ENCODE measurements at places on chromosomes 5 and 9.

- no peak for DNase-seq
Measured at GRCh38 chr9:14366076-14366475, 52.1 kb upstream of the NFIB start.

- DNase-seq: no peak
Measured at GRCh38 chr5:119078861-119079260, 8.0 kb downstream of the DMXL1 start.

DNA sequence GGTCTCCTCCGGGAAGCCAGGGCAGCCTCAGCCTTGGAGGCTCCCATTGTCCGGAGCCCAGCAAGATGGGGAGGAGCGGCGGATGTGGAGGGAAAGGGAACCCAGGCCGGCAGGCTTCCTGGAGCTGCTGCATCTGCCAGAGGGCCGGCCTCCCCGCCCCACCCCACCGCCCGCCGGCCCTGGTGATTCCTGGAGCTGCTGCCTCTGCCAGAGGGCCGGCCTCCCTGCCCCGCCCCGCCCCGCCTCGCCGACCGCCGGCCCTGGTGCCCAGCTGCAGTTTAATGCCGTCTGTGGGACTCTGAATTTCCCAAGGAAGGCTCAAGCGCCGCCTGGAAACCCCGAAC is 31.6 kb downstream of the EXD3 start:
- DNase-seq: no peak

DNA sequence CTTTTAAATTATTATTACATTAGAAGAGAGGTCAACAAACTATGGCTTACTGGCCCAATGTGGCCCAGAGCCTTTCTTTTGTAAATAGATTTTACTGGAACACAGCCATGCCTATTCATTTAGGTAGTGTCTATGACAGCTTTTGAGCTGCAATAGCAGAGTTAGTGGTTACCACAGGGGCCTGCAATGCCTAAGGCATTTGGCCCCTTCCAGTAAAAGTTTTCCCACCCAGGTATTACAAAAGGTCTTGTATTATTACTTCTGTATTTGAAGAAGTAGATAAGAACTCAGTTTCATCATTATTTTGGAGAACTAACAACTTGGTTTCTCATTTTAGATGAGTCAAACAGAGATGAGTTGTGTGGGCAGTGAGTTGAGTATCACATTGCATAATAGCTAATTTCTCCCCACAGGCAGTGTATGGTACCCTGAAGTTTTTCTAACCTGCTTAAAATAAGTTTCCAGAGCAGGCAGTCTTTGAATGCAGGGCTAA is 9.5 kb downstream of the MTRR start:
- no peak for DNase-seq

GRCh38 chr5:1007221-1007680 is 1.4 kb upstream of the NKD2 start:
- DNase-seq: no peak

GRCh38 chr9:4193391-4193790 is 106.5 kb downstream of the GLIS3 start:
- no peak for DNase-seq

- no peak for DNase-seq
Measured at GRCh38 chr9:37943345-37944265, 39.7 kb upstream of the SLC25A51 start.

DNA sequence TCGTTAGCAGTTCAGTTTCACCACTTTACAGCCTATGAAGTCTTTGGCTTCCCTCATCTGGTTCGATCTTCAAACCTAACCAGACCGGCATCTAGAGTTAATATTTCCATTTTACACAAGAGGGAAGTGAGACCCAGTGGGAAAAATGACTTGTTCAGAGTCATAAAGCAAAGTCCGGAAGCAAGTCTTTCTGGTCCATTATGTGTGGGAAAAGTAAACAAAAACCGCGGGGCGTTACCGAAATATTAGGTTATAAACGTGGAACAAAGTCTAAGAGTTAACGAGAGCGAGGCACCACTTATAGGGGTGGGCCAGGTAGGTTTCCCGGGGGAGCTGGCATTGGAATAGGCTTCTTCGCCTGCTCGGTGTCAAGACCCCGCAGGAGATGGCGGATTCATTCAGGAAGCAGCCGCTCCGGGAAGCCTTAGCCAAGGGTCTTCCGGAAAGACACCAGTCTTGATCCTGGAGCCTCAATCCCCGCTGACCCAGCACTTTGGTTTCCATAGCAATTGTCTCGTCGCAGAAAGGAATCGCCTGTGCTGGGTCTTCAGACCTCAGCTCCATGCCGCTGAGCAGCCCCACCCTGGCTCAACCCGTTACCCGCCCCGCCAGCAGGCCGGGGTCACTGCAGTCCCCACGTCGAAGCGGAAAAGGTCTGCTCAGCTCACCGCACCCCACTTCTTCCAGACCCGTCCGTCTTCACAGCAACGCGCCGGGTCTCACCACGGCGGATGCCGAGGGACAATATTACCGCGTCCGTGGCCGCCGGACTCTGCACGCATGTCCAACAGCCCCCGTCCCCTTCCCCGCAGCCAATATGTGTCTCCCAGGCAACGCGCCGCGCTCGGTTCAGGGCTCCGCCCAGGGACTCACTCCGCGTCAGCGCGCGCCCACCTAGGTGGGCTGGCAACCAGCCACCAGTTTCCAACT is at the start of gene C5orf52:
TSS of gene C5orf52 (plus strand) at position 872 of the 930 bp plus-strand sequence. CDS start 82 bp downstream, outside the sequence.
- DNase-seq: no peak

- no peak for DNase-seq
Measured at GRCh38 chr9:107046692-107047091, 183.7 kb downstream of the ZNF462 start.

DNA sequence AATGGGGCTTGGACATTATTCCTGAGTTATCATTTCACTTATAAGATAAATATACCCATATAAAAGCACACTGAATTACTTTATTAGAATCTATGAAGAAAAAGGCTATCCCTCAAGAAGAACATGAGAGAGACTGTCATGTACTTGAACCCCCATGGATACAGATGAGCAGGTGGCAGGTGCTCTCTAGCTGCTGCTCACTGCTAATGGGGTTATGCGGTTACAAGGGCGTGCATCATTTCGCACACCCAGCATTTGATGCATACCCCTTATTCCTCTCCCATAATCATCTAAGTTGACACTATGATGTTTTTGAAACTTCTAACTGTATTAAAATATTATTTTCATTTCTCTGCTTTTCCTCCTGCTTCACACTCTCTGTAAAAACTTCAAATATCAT is 16.4 kb downstream of the ITK start:
- no peak for DNase-seq

- no peak for DNase-seq
Measured at GRCh38 chr9:117169089-117169621, 245.7 kb downstream of the ASTN2 start.

DNA sequence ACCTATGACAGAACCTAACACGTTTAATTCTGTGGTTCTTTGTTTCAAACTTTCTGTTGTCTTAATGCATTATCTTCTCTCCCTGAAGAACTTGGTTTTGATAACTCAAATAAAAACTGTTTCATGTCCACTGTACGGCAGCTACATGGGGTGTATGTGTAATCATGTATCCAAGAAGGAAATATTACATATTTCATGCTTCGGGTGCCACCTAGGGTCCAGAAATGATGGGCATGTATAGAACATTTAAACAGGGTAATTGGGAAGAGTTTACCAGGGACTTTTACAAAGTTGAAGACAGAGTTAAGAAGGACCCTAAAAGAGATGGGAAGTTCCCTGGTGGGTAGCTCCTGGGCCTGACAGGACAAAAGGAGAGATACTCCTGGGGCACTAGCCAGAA is 291.3 kb downstream of the FBXL7 start:
- no peak for DNase-seq

DNA sequence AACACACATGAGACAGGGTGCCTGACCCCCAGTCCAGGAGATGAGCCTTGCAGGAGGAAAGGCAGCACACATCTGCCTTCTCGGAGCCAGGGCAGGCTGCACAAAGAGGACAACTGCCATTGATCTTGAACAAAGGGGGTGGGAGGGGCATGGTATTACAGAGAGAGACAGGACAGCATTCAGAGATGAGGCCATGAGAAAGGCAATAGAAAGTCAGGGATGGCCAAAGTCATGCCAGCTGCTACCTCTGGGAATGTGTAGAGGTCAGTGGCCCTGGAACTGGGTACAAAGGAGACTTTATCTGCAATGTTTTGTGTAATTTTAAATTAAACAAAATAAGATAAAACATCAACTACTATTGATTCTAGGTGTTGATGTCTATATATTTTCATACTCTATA is 43.2 kb downstream of the WDR36 start:
- DNase-seq: no peak

GRCh38 chr9:106532306-106533015 is 330.5 kb upstream of the ZNF462 start:
- no peak for DNase-seq

- no peak for DNase-seq
Measured at GRCh38 chr5:156380848-156381247, 53.9 kb downstream of the SGCD start.

DNA sequence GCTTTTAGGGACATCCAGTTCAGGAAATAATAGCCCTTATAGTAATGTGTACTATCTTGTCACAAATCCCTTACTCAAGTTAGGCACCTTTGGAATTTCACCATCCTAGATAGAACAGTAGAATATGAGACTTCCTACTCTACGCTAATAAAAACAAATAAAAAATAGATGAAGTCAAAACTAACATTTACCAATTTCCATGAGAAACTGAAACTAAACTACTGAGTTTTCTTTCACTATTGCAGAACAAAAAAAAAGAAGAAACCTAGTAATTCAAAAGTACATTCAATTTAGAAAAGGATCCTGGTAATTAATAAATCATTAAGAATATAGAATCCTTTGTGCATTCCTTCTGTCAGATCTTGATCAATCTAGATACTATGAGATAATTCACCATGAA is 14.0 kb downstream of the STARD4 start:
- no peak for DNase-seq

GRCh38 chr9:93942161-93942560 is 13.0 kb downstream of the BARX1 start:
- DNase-seq: no peak

- no peak for DNase-seq
Measured at GRCh38 chr9:133967024-133967741, 24.9 kb downstream of the VAV2 start.

GRCh38 chr5:10351919-10352318 is 1.6 kb upstream of the MARCHF6 start:
- no peak for DNase-seq

GRCh38 chr5:58484505-58484904 is 6.7 kb upstream of the GAPT start:
- no peak for DNase-seq

GRCh38 chr5:169768416-169768815 is 131.3 kb downstream of the DOCK2 start:
- no peak for DNase-seq

DNA sequence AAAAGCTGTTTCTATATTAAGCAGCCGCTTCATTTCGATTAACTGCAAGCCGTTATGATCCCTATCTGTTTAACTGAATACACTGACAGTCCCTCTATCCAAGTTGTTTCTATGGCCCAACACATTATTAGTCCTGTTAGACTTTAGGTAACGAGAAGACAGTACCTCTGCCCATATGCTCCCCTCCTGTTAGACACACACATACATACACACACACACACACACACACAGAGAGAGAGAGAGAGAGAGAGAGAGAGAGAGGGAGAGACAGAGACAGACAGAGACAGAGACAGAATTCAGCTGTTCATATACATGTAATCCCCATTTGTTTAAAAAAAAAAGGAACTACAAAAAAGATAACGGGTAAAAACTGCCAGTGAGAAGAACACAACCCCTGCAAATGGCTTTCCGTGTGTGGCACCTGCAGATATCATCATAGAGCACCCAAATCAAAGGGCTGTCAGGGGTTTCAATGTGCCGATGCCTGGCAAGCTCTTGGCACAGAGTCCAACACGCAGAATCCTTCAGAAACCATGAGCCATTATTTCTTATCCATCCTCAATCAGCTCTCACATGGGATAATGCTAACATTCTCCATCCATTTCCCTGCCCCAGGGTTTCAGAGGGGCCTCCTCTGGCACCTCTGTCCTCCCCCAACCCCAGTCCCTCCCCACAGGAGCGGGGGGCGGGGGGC is 144.0 kb downstream of the MYO10 start:
- no peak for DNase-seq

DNA sequence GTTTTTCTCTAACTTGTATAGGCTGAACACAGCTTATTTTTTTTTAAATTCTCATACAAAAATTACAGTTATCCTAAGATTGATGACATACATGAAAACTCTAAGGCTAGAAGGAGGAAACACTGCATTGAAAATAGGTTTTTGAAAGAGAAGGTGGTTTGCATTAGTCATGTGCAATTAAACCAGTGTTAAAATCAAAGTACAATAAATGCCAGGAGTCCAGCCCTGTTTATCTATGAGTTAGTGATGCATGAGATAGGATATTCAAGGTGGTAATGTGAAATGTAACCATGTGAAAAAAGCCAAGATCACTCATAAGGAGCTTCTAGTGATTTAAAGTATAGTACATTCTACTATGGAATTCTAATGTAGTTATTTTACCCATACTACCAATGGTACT is 444.9 kb upstream of the CYLC2 start:
- no peak for DNase-seq

DNA sequence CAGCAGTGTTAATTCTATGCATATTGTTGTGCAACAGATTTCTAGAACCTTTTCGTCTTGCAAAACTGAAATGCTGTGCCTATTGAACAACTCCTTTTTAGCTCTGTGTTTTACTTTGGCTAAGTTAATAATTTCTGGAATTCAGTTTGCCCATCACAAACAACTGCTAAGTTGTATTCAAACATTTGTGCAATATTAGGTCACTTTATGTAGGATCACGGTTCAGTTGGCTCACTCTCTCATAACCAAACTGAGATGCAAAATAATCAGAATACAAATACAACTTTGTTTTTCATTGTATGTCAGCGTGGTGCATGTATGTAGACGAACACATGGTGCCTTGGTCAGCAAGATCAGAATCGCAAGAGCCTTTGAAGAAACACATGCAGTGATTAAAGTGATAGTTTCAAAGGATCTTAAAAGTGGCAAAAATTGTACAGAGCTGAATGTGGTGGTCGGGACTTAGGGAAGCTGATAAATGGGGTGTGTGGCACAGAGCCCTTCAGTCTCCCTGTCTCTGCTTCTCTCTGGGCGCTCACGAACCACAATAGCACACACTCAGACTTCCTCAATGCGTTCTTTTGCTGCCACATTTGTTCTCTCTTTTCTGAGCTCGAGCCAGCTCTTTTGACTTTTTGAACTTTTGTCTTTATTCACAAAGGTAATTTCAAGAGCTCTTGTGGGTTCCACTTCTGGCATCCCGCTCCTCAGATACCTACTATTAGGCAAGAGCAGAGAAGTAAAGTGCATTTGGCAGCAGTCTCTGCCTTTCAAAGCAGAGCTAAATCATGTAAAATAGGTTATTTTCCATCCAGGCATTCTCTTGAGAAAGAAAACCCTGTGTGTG is 112.4 kb upstream of the CTSL start:
- DNase-seq: no peak

DNA sequence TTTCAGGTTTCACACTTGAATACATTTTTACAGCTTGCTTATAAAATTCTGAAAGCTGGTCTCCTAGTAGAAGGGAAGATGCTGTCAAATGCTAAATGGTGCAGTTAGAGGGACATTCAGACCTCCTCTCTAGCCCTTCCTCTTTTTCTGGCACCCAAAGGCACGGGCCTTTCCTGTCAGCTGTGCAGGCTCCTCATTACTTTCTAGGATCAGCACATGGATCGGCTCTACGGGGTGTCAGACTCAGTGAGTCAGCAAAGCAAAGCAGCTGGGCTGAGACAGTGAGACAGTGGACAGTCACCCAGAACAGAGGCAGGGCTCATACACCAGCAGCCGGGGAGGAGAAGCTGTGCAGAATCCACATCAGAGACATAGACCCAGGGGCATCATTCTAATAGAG is 80.0 kb upstream of the TNC start:
- DNase-seq: no peak

- no peak for DNase-seq
Measured at GRCh38 chr5:160089531-160089930, 29.7 kb downstream of the PWWP2A start.

GRCh38 chr5:179495906-179496455 is 54.4 kb upstream of the RUFY1 start:
- no peak for DNase-seq

Measured in ecto neural progenitor cell (in vitro differentiated cells).